Stimulated activated CD4-positive, alpha-beta T cell treated with anti-CD3 and anti-CD28 coated beads, Interleukin-12 subunit alpha, Interleukin-12 subunit beta, amount 100 ng/mL, for 48 hours (primary cell): ENCODE measurements at places on chromosomes 4 and X.

- no peak for DNase-seq
Measured at GRCh38 chrX:131818297-131818936, 204.7 kb upstream of the STK26 start.

GRCh38 chr4:22202975-22203710, 254.6 kb upstream of the KCNIP4 start:
- DNase-seq, result no peak

DNA sequence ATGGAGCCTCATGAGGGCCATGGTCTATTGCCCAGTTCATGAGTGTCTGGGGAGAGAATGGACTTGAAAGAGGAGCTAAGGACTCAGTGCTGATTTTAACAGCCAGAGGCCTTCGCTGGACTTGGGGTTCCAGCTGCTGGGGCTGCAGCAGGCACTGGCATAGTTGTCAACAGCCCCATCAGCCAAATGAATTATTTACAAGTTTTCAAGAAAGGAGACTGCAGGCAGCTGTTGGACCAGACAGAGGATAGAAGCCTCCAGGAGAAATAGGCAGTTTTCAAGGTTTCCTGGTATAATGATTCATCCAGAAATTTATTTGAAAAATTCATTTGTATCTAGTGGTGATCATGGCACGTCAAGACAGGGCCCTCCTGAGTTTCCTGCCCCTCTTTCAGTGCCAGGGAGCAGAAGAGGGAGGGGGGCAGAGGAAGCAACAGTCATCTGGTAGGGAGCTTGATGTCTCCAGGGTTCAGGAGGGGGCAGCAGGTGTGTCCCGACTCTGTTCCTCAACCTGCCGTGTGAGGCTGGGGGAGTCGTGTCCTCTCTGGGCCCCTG, 63.1 kb upstream of the GPR78 start:
- no peak for DNase-seq

- no peak for DNase-seq
Measured at GRCh38 chr4:60809486-60809800, 390.7 kb upstream of the ADGRL3 start.

- no peak for DNase-seq
Measured at GRCh38 chrX:30995705-30996104, 76.1 kb downstream of the FTHL17 start.

DNA sequence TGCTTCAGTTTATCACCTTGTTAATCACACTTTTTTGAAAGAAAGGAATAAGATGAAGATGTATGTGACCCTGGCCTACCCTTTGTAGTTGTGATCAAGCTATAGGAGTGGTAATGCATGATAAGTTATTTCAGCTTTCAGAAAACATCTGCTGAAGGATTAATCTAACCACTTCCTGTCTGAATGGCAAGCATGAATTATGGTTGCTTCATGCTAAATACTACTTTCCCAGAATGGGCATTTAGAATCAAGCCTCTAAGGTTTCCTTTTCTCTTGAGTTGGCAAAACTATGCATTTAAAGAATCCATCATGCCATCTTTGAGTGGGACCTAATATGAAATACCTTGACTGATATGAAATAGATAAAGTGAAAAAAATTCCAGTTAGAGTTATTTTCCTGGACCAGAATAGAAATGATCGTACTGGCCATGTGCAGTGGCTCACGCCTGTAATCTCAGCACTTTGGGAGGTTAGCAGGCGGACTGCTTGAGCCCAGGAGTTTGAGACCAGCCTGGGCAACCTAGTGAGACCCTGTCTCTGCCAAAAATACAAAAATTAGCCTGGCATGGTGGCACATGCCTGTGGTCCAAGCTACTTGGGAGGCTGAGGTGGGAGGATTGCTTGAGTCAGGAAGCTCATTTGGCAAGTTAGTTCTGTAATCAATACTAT, 59.1 kb downstream of the ANXA3 start:
- no peak for DNase-seq

DNA sequence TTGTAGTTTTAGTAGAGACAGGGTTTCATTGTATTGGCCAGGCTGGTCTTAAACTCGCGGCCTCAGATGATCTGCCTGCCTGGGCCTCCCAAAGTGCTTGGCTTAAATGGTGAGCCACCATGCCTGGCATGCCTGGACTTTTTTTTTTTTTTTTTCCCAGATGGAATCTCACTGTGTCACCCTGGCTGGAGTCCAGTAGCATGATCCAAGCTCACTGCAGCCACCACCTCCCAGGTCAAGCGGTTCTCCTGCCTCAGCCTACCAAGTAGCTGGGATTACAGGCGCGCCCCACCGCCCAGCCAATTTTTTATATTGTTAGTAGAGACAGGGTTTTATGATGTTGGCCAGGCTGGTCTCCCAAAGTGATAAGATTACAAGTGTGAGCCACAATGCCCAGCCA, 8.4 kb downstream of the UBE2K start:
- DNase-seq, result no peak

- no peak for DNase-seq
Measured at GRCh38 chr4:86101841-86102240, 258.0 kb downstream of the MAPK10 start.

DNA sequence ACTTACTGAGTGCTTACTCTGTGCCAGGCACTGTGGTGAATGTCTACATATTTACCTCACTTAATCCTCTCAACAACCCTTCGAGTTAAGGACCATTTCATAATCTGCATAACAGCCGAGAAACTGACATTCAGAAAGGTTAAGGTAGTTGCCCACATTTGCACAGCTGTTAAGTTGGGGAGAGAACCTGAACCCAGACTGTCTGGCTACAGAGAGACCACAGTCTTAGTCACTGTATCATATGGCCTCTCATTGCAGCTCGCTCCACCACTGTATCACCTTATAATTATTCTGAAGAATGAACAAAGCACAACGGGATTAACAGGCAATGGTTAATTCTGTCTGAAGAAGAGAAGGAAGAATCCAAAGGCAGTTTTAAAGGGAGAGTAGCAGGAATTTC, 98.5 kb downstream of the ADGRA3 start:
- no peak for DNase-seq

DNA sequence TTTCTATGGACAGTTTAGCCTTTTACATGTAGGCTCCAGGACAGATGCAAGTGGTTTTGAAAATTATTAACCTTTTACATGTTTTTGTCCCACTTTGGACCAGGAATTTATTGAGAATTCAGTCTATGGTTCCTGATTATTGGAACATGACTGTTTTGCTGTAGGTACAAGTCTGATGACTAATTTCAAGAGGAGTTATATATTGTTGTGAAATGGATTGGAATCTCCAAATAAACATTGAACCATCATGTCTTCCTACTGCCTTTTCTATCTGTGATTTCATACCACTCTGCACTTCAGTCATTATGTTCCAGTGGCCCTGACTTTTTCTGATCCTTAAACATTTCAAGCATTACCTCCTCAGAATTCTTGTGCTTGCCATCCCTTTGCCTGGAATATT, 35.9 kb downstream of the TBC1D19 start:
- no peak for DNase-seq

- no peak for DNase-seq
Measured at GRCh38 chr4:24564488-24564887, 19.9 kb downstream of the DHX15 start.

DNA sequence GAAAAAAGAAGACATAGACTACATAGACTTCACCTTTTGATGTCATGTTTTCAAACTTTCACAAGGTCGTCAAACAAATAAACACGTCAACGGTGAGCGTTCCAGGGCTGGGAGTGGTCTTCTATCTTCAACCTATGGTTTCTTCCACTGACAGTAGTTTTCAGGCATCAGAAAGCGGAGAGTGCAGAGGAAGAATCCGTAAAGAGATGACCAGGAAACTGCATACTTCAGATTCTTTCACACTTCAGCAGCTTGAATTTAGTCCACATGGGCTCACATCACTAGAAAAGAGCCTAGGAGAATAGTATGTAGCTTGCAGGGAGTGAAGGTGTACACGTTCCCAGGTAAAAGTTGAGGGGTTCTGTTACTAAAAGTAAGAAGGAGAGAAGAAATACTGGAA, 58.5 kb downstream of the NPY1R start:
- no peak for DNase-seq

- DNase-seq, result no peak
Measured at GRCh38 chrX:116267511-116268040, 97.0 kb downstream of the AGTR2 start.

DNA sequence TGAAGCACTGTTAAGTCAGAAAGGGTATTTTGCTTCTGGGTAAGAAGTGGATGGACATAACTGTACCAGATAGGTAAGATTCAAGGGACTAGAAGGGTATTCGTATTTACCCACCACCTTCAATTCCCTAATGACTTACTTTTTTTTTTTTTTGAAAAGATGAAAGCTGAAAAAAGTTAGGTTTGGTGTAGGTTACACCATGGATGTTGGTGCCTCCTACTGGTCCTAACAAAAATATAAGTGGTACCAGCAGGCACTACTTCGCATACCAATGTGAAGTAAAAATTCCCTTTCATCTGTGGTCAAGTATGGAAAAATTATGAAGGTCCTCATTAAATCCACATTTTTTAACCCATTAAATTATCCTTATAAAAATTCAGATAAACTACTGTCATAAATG, 7.2 kb downstream of the ANKRD17 start:
- no peak for DNase-seq

DNA sequence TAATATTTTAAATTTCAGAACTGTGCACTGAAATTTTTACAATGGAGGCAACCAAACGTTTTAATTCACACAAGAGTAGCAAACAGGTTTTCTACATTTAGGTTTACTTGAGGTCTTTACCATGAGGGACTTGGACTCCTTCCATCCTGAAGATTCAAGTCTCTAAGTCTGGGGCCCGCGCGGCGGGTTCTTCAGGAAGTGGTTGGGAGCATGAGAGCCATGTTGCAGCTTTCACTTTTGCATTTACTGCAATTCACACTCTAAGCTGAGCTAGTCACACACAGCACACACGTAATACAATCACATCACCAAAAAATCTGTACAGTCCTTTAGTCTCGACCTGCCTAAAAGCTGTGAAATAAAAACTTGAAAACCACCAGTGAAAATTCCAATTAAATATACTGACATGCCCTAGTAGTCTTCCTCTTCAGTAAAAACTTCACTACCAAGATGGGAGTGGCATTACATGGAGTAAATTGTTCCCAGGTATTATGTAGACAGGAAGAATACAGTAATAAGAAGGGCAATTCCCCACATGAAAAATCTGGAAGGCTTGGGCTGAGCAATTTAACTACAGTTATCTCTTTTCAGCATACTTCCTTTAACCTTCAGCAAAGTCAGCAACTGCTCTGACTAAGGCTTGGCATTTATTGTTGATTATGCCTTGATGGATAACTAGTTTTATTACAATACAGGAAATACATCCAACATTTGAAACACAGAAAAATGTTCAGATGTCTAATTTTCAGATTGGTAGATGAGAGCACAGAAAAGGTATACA, 571.1 kb upstream of the DIPK2B start:
- DNase-seq, result peak; percentile 42

DNA sequence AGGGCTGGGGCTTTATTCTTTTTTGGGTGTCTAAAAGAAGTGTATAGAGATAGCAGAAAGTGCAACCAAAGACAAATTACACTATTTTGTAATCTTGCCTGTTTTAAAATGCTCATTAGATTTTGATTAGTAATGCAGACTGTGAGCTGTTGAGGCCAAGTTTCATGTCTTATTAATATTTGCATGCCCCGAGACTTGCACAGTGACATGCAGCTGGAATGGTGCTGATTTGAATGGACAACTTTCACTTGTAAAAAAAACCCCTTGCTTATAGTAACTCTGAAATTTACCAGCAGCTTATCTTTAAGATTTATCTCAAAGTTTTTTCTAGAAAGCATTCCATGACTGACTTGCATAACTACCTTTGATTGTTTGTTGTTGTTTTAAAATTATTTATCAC, 835.1 kb upstream of the IGFBP7 start:
- DNase-seq, result no peak

GRCh38 chr4:118981171-118981838, 92.7 kb downstream of the SYNPO2 start:
- DNase-seq, result no peak

- DNase-seq, result no peak
Measured at GRCh38 chr4:69951602-69952001, 13.9 kb downstream of the CSN2 start.

DNA sequence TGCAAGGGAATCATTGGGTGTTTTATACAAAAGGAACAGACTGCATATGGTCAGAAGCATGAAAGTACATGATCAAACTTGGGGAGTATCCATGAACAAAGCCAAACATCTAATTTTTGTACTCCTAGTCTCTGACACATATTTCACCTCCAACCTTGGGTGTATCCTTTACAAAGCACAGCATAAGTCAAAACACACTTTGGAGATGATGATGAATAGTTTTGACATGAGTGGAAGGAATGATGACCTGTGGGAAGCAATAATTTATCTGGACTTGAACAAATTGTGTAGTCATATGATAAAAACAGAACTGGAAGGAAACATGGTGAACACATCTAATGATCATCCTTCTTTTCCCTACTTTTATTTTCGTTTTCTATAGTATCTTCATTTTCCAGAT, 108.7 kb upstream of the PLS3 start:
- DNase-seq, result no peak

- DNase-seq, result no peak
Measured at GRCh38 chrX:153019166-153019565, 25.2 kb upstream of the PNMA5 start.

DNA sequence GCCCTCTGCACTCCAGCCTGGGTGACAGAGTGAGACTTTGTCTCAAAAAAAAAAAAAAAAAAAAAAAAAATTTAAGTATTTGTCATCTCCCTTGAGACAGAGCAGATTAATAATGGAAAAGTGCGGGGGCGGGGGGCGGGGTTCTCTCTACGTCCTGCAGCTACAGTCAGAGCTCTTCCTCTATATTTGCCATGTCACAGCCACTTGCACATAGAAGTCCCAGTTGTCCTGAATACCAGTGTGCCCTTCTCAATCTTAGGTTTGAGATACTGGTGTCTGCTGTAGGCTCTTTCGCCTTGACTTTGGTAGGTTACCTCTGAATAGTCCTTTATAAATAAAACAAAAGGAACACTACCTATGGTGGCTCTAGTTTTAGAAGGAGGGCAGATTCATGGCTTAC, 237.8 kb upstream of the PGRMC2 start:
- no peak for DNase-seq

GRCh38 chr4:53563824-53564223, 27.5 kb downstream of the LNX1 start:
- peak; percentile 13 for DNase-seq
